ENCODE measurements at places on chromosomes 5 and 9.

GRCh38 chr5:135231289-135231688, 167.7 kb downstream of the MACROH2A1 start:
- no peak for DNase-seq

DNA sequence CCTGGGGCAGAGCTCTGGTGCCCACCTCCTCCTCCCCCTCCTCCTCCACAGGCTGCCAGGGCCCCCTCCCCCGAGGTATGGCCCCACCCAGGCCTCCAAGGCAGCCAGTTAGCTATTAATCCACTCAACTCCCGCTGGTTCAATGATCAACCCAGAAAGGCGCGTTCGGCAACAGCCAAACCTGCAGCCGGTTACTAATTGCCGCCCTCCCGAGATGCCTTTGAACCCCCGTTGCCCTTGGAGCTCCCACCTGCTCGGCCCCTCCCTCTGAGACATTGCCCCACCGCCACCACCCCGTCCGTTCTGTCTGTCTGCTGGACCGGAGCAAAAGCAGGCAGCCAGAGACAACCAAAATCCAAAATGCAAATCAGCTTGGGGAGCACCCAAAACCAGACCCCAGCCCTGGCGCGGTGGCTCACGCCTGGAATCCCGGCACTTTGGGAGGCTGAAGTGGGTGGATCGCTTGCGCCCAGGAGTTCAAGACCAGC, 25.8 kb downstream of the NOTCH1 start:
- no peak for DNase-seq

DNA sequence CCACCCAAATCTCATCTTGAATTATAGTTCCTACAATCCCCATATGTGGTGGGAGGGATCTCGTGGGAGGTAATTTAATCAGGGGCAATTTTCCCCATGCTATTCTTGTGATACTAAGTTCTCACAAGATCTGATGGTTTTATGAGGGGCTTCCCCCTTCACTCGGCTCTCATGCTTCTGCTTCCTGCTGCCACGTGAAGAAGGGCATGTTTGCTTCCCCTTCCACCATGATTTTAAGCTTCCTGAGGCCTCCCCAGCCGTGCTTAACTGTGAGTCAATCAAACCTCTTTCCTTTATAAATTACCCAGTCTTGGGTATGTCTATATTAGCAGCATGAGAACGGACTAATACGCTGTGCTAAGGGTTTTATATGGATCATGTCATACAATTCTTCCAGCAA, 72.3 kb downstream of the TLE4 start:
- no peak for DNase-seq

DNA sequence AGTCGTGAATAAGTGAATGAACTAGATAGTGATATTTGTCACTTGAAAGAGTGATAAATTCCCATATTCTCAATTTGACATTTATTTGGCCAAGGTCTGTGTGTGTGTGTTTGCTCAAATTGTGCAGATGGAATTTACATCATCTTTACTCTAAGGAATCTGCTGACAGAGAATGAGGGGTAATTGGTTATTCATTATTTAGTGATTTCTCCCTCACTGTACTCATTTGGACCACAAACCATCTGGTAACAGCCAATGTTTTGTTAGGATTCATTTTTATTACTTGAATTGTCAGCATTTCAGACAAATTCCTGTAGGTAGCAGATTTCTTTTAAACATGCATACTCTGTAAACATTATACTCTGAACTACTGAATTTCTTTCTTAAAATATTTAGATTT, 15.6 kb downstream of the VCAN start:
- no peak for DNase-seq

- DNase-seq: no peak
Measured at GRCh38 chr9:100473276-100474081, 530 bp downstream of the TMEFF1 start.

DNA sequence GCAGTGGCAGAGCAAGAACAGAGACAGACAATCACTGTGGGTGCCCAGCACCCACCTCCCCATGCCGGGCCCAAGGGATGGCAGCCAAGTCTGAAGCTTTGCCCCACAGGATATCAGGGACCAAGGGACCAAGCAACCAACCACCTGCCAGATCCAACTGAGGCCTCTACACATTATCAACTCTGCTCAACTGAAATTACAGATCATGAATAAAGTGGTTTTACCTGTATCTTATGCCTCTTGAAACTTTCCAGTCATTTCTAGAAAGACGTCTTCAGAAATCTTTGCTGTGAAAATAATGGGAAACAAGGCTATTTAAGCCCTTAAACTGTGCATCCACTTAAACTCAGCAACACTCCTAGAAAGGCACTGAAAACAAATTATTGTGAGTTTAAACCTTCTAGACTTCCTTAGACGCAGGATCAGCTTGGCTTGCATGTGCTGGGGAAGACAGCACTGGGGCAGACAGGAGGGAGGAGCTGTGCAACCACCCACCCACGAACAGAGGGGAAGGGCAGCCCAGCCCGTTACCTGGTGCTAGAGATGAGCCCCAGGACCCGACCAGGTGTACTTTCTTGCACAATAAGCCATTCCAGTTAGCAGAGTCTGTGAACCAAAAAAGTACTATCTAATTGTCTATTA, 80.0 kb downstream of the SEMA4D start:
- no peak for DNase-seq

GRCh38 chr5:17436761-17437221, 61.2 kb upstream of the TAF11L2 start:
- no peak for DNase-seq

DNA sequence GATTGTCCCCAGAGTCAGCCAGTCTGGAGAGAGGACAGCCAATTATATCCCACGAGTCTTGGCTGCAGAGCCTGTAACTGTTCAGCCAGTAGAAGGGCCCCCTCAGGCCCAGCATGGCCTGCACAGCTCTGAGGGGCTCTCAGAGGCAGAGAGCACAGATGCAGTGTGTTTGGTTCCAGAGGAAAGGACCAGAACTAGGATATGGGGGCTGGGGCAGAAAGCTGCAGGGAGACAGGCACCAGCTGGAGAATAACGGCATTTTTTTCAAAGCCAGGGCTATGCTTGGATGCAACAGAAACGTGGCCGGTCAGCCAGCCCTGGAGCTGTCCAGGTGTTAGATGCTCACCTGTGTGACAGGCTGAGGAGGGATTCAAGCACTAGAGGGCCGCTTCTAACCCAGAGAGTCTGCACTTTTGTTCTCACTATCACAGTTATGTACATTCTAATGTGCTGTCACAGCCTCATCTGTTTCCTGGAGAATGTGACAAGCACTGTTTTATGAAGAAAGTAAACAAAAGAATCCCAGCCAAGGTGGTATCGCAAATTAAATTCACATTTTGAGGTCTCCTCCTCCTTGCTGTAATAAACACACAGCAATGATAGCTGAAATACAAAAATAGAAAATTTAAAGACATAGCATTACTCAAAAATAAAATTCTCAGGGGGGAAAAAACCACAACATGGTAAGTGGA, 96.5 kb downstream of the GABBR2 start:
- DNase-seq: no peak
